MCF 10A (cell line): ENCODE measurements at places on chromosomes 2 and 18.

GRCh38 chr2:67234440-67234839, 162.7 kb upstream of the ETAA1 start:
- DNase-seq = peak; percentile 16

GRCh38 chr18:2537296-2537695, 34.0 kb downstream of the METTL4 start:
- no peak for DNase-seq

- DNase-seq = no peak
Observed at GRCh38 chr2:102893870-102894269, 132.0 kb downstream of the TMEM182 start.

- DNase-seq = no peak
Observed at GRCh38 chr2:12877761-12878160, 161.0 kb downstream of the TRIB2 start.

- no peak for DNase-seq
Observed at GRCh38 chr2:197216361-197216979, 94.1 kb downstream of the ANKRD44 start.

DNA sequence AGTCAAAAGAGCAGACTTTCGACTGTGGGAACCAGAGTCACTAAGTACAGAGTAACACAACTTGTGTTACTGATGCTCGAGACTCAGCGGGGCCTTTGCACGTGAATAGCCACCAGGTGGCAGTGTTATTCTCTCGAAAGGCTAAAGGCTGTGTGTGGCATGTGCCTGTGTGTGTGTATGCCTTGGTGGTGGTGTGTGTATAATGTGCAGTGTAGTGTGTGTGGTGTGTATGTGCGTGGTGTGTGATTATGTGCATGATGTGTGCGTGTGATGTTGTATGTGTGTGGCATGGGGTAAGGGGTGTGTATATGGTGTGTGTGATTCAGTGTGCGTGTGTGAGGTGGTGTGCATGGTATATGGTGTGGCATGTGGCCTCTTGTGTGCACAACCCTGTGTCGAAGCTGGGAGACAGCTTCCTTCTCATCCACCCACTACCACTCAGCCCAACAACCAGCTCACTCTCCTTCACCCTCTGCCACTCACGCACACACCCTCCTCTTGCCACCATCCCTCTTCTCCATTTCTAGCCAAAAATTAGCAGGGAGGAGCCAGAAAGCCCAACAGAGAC, 83.0 kb upstream of the ZNF532 start:
- peak; percentile 84 for DNase-seq

DNA sequence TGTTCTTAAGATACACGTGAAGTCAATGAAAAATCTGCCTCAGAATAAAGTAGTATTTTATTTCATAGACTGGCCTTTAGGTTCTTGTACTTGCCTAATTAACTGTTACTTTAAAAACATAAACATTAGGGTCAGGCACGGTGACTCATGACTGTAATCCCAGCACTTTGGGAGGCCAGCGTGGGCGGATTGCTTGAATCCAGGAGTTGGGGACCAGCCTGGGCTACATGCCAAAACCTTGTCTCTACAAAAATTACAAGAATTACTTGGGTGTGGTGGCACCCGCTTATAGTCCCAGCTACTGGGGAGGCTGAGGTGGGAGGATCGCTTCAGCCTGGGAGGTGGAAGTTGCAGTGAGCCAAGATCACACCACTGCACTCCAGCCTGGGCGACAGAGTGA, 16.0 kb upstream of the SNORC start:
- peak; percentile 97 for DNase-seq

DNA sequence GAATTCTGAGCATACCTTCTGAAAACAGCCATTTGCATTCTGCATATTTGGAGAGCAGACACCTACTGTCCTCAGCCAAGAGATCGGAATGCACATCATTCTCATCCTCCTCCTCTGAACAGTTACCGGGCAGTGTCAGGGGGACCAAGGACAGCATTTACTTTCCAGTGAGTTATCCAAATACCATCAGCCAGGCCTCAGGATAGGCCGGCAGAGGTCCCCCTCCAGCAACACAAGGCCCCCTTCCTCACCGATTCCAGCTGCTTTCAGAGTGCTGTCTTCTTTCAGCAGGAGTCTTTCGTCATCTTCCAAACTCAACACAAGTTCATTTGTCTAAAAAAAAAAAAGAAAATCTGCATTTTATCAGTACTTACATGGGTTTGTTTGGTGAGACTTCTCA, 55.3 kb downstream of the C2orf76 start:
- DNase-seq = no peak

- DNase-seq = no peak
Observed at GRCh38 chr2:100040906-100041305, 101.5 kb downstream of the AFF3 start.

DNA sequence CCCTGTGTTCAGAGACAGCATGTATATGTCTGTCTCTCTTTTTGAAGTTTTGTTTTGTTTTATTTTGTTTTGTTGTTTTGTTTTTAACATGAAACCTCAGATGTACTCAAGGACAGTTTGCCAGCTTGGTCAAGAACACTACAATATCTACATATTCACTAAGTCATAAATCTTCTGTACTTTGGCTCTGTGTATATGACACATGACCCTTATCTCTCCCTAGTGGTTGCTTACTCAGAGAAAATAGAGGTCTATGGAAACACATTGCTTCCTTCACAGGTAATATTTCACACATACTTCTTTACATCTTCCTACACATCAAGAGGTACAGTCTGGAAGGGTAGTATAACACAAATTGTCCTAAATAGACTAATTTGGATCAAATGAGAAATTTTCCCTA, 312.6 kb upstream of the VRK2 start:
- DNase-seq = no peak

DNA sequence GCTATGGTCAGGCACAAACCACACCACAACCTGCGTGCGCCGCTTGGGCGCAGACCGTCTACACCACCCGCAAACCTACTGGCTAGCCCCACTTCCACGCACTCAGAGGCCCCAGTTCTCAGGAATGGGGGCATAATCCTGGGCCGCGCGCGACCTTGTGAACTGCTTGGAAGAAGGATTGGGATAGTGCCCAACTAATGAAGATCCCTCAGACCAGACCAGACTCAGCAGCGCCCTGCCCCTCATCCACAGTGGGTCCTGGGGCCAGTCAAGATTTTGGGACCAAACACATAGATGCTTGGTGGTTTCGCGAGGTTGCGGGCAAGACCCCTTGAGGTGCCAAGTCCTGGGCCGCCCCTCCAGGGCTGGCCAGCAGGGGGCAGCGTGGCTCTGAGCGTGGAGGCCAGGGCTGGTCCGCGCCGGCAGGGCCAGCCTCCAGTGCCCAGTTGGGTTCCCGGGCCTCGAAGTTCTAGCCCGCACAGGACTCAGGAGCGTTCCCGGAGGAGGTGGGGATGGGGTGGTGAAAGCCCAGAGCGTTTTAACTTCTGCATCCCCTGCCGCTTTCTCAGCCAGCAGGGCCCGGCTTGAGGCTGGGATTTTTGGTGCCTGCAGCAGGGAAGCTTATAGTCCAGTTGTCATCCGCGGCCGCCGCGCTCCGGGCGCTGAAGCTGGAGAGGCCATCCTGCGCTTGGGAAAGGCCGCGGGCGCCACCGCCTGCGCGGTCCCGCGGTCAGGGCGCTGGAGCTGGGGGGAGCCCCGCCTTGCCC, 8.3 kb downstream of the OSR1 start:
- peak; percentile 20 for DNase-seq

GRCh38 chr2:195316486-195316885, 340.5 kb upstream of the SLC39A10 start:
- no peak for DNase-seq

DNA sequence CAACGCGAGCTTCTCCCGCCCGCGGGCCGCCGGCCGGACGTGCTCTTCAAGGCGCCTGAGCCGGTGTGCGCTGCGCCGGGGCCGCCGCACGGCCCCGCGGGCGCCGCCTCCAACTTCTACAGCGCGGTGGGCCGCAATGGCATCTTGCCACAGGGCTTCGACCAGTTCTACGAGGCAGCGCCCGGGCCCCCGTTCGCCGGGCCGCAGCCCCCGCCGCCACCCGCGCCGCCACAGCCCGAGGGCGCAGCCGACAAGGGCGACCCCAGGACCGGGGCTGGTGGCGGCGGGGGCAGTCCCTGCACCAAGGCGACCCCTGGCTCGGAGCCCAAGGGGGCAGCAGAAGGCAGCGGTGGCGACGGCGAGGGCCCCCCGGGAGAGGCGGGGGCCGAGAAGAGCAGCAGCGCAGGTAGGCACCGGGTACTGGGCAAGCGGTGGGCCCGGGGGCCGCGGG, 676 bp downstream of the HOXD11 start:
- DNase-seq = no peak

DNA sequence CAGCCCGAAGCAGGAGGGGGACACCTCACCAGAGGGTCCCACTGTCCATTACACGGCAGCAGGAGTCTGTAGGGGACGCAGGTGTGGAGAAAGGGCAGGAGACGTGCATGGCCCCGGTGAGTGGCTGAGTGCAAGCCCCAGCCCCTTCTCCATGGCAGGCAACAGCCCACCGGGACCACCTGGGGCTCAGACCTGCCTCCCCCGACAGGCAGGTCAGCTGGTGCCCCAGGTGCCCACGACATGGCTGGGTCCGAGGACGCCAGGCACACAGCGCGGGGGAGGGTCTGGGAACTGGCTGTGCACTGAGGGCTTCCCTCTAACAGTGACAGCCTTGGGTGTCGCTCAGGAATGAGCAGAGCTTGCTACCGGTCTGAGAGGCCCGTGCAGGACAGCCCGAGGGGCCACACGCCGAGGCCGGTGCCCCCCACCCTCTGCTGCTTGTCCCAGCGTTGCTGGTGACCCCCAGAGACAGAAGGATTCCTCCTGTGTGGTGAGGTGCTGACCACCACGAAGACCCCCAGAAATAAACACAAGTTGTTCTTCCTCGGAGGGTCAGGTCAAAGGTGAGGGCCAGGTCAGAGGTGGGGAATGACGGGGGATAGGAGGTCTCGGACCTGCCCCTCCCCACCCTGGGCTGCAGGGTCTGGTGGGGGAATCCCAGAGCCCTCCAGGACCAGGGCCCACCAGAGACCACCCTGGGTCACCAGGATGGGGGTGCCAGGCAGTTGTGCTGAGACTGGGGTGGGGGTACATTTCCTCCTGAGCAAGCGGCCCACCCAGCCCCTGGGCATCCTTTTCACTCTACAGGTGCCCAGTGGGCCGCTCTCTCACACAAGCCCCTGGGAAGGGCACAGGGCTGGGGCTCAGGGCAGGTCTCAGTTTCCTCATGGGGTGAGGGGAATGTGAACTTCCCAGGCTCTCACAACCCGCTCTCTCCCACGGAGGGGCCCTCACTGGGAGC, 50.6 kb downstream of the SLC66A2 start:
- DNase-seq = no peak
